ENCODE measurements at places on chromosomes 4 and X. TPM values are rescaled to one million over a fixed set of nuclear protein-coding genes. Genes with fewer than 3 reads are reported as not detected.

The CXCL9 gene
- total RNA-seq = under 0.01 TPM

The SORCS2 gene
- total RNA-seq = 0.22 TPM

The PRRG3 gene
- total RNA-seq = not detected

The OTUD6A gene
- total RNA-seq = not detected

The ZAR1 gene
- not detected for total RNA-seq

The CLTRN gene
- total RNA-seq = 0.44 TPM

The USP9X gene
- 131 TPM for total RNA-seq

The FDCSP gene
- total RNA-seq = not detected

The GNPDA2 gene
- 19.2 TPM for total RNA-seq

The FAM53A gene
- total RNA-seq = 1.7 TPM

The RTL3 gene
- not detected for total RNA-seq

The MSANTD1 gene
- total RNA-seq = 0.72 TPM

The FGD1 gene
- total RNA-seq = 8.3 TPM

The ASB12 gene
- total RNA-seq = not detected

The PAGE5 gene
- not detected for total RNA-seq

The FAM184B gene
- not detected for total RNA-seq

The USP17L19 gene
- total RNA-seq = not detected

The SMARCA1 gene
- total RNA-seq = 51.0 TPM

The TKTL2 gene
- not detected for total RNA-seq

The PLK4 gene
- 0.66 TPM for total RNA-seq

The CT45A2 gene
- not detected for total RNA-seq

The EOLA1 gene
- total RNA-seq = 13.8 TPM

The GAGE12J gene
- not detected for total RNA-seq

The FGFBP1 gene
- not detected for total RNA-seq

The HPSE gene
- total RNA-seq = 0.66 TPM

The PABPC4L gene
- total RNA-seq = 7.7 TPM

The GRID2 gene
- not detected for total RNA-seq

The JCHAIN gene
- total RNA-seq = 2.6 TPM

The CXXC4 gene
- 0.14 TPM for total RNA-seq

The NPFFR2 gene
- 6.1 TPM for total RNA-seq

The NWD2 gene
- not detected for total RNA-seq

The GAB3 gene
- total RNA-seq = 0.44 TPM

The NDUFA1 gene
- 29.1 TPM for total RNA-seq

The PNPLA4 gene
- 10.9 TPM for total RNA-seq

The BEND4 gene
- not detected for total RNA-seq
